Posterior vena cava (tissue), 2 donors: ENCODE measurements at places on chromosomes 5 and 9. TPM values are rescaled to one million over a fixed set of nuclear protein-coding genes. Genes with fewer than 3 reads are reported as not detected.

The ZNF366 gene
- total RNA-seq = 5.1 TPM

The CCDC192 gene
- not detected for total RNA-seq

The PNPLA7 gene
- 4.6 TPM for total RNA-seq

The ITK gene
- 2.6 TPM for total RNA-seq

The PCYOX1L gene
- 5.6 TPM for total RNA-seq

The LSM11 gene
- total RNA-seq = 8.1 TPM

The GHR gene
- total RNA-seq = 11.4 TPM

The BTNL3 gene
- not detected for total RNA-seq

The CCDC180 gene
- 3.2 TPM for total RNA-seq

The SOX30 gene
- 0.23 TPM for total RNA-seq

The FOXD4 gene
- total RNA-seq = 0.32 TPM

The INSL6 gene
- not detected for total RNA-seq

The PDLIM4 gene
- total RNA-seq = 82.5 TPM

The CMYA5 gene
- 3.5 TPM for total RNA-seq

GRCh38 chr9:6640268-6641051 is 5.1 kb downstream of the GLDC start:
- no peak for DNase-seq

- no peak for DNase-seq
Measured at GRCh38 chr9:73151653-73152542, at the start of gene ANXA1. Gene ANXA1, plus strand, starts transcription at chr9:73151865. Its CDS starts 6,671 bp downstream, at chr9:73158536.

DNA sequence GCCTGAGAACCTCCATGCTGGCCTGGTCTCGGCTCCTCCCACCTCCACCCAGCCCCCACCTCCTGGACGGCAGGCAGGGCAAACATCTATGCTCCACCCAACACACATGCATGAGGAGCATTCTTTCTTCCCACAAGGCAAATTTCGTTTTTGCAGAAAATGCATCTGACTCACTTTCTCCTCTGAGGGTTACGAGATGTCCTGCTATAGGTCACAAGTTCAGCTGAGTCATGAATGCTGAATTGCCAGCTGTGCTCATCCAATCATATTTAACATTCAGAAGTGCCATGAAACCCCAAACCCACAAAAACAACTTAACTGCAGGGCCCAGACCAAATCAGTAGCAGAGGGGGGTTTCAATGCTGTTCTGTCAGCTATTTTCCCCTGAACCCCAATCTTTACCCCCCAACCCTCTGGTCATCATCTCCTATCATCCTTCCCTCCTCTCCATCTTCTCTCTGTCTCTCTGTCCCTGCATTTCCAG is 39.0 kb upstream of the OSMR start:
- DNase-seq = no peak

DNA sequence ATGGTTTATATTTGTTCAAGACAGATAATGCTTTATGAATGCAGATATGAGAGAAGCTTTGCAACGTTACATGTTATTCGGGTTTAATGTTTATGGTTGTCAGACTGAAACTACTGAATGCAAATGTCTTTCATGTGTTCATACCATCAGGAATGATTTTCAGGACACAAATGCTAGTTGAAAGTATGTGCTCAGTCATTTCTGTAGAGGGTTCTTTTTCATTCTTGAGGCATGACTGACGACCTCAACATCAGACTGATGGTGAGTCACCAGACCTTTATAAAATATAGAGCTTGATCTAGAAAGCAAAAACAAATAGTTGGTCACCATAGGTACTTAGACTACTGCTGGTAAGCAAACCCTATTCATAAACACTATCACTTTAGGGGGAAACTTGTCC is 287.3 kb upstream of the NUDT12 start:
- DNase-seq = no peak

DNA sequence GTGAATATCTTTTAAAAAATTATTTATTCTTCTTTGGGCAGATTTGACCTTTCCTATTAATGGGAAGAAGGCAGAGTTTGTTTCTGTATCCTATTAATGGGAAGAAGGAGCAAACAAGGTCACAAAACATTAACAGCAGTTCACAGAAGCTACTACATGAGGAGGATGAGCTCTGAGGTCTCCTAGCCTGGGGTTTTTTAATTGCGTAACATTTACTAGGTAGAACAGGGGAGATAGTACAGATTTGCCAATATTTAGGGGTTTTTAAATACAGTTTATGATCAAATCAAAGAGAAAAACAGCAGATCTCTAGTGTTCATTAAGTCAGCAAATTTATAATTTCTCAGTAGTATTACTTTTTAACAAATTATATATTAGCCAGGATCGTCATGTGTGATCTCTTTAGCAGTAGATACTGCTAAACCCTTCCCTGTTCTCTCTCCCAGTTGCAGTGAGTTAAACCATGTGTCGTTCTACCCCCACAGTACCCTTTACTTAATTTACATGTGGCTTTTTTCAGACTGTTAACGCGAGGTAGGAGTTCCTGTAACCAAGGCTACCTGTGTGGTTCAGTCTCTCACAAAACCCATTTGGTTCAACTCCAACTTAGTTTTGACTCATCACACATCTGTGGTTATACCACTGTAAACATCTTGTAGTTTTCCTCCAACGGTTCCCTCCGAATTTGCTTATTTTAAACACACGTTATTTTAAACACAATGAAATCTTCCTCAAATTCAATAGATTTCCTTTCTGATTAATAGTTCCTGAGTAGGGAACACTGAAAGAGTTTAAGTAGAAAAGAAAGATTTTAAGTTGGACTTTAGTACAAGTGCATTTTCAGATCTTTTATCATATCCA is 13.3 kb downstream of the SLC25A46 start:
- DNase-seq = no peak

DNA sequence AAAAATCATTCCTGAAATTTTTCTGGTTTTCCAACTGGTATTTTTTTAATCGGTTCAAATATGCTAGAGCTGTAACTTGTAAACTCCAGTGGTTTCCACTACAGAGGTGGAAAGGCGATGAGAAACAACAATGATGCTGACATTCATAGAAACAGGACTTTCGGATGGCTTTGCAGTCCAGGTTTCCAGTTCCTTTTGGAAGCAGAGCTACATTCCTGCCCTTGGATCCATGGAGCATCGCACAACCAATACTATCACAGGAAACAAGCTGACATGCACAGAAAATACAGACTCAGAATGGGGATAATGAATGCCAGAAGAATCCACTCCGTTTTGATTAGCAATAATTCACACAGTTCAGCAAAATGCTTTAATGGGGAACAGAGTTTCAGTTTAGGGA is 140.0 kb downstream of the EPB41L4A start:
- DNase-seq = no peak

DNA sequence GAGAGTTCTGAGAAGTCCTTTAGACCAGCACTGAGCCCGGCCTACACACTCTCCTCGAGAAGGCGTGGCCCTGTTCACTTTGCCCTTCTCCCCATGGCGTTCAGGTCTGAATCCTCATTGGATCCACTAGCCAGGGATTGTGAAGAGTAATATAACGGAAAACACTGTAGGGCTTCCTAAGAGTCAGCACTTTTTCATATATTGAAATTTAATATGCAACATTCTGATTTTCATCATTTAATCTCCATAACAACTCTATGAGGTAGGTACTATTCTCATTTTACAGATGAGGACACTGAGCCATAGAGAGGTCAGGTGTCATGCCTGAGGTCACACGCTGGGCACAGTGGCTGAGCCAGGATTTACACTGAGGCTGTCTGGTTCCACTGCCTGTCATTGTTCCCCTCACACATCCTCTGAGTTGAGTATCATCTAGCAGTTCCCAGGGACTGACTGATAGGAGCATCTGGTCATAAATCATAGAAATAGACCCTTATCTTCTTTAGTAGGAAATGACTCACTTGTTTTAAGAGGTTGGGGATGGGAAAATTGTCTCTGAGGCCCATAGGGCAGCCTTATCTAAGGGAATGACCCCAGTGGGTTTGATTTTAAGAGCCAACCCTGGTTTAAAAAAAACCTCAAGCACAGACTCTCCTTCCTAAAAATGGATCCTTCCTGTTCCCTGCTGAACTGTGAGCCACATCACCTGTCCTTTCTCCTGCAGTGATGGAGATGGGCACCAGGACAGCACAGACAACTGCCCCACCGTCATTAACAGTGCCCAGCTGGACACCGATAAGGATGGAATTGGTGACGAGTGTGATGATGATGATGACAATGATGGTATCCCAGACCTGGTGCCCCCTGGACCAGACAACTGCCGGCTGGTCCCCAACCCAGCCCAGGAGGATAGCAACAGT is 41.2 kb downstream of the THBS4 start:
- DNase-seq = no peak

GRCh38 chr5:218457-219291 is 554 bp downstream of the SDHA start:
- peak; percentile 88 for DNase-seq

- DNase-seq = no peak
Measured at GRCh38 chr9:134127616-134128015, 8.3 kb upstream of the WDR5 start.

GRCh38 chr5:32170303-32171151 is 3.6 kb downstream of the GOLPH3 start:
- DNase-seq = no peak

- peak; percentile 95 for DNase-seq
Measured at GRCh38 chr5:141681695-141682641, at the start of gene ARAP3. Gene ARAP3, minus strand, starts transcription at chr5:141682230. Its CDS starts 1,744 bp downstream, at chr5:141680486.

- no peak for DNase-seq
Measured at GRCh38 chr5:110823571-110823970, 84.8 kb downstream of the SLC25A46 start.

- no peak for DNase-seq
Measured at GRCh38 chr5:80010754-80011392, 19.8 kb upstream of the MTX3 start.

DNA sequence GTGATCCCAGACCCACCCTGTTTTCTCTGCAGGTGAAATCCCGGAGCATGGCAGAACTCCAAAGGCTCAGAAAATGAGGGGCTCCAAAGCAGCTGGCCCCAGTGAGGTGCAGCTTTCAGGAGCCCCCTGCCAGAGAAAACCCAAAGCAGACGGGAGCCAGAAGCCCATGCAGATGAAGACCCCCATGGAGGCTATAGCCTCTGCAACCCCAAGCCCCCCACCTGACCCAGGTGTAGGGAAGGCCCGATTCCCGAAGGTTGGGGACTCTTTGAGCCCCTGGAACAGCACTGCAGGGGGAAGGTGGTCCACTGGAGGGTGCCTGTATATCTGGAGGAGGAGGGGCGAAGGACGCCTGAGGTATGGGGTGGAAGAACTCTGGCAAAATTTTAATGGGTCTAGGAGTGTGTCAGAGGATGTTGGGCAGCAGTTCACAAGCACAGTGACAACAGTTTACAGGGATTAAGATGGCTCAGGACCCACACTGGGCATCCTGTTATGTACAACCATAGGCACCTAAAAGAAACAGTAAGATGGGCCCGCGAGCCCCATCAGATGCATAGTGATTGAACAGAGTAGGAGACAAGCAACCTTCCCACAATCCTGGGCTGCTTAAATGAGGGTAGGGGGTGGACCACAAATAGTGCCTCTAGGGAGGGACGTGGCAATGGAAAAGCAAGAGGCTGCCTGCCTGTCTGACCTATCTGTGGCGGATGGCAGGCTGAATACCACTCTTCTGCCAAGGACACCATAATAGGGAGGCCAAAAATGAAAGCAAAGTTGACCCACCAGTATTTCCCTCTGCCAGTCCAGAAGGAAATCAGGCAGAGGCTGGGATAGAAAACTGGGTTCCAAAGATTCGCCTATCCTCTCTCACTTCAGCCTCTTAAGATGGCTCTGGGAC is 16.4 kb upstream of the ANXA6 start:
- peak; percentile 36 for DNase-seq

DNA sequence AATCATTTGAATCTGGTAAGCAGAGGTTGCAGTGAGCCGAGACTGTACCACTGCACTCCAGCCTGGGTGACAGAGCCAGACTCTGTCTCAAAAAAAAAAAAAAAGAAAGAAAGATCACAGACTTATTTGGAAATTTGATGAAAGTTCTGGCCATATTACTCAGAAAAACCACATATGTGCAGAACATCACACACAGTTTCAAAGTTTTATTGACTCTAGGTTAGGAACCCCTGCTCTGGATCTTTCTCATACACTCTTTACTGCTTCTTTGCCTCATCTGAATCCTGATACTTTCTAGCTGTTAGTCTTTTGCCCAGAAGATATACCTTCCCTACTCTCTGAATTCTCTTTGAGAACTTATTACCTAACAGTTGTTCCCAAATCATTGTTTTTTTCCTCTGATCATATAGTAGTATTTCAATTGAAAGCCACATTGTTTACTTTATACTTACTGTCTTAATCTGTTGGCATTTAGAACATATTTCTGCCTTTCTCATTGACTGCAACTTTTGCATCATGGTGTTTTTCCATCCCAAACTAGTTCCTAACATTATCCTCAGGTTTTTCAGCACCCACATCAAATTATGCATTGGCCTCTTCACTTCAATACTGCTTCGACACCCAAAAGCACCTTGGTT is 68.7 kb downstream of the LNPEP start:
- no peak for DNase-seq

- DNase-seq = no peak
Measured at GRCh38 chr9:97525451-97525850, 24.0 kb downstream of the TMOD1 start.

DNA sequence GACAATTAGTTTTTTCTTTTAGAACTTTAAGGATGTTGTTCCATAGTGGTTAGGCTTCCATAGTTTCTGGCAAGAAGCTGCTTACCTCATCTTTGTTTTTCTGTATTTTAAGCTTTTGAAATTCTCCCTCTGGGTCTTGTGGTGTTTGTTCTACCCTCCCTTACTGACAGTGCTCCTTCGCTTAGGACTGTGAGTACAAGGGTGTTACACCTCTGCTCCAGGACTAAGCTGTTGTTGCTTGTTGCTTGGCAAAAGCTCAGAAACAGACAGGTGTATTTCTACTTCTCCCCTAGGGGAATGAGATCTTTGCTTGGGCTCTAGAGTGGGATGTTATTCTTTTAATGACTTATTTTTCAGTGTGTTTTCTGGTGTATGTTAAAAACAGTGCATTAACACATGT is 225.2 kb downstream of the WDR70 start:
- no peak for DNase-seq

- no peak for DNase-seq
Measured at GRCh38 chr5:91225848-91226686, 157.1 kb downstream of the ARRDC3 start.

DNA sequence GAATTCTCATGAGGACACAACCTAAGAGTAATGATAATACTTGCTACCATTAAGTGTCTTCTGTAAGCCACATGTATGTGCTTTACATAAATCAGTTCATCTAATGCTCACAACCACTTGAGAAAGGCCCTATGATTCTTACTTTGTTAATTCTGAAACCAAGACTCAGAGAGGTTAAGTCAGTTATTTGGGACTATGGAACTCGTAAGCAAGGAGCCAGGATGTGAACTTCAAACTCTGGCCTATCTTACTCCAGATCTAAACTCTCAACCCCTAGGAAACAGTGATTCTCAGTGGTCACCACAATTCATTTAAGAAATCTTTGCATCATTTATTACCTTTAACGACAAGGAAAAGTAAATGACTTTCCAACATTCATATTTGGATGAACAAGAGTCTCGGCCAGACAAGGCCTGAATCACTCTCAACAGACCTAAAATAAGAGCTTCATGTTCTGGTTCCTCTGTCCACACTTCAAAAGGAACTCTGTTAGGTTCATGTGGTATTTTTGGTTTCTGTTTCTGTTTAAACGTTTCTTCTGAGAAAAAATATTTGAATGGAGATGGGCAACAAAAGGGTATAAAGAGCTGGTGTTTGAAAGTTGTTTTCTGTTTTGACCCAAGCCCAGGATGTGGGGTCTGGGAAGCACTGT is 104.8 kb downstream of the LPAR1 start:
- DNase-seq = no peak

- no peak for DNase-seq
Measured at GRCh38 chr9:13575558-13575957, 296.1 kb upstream of the MPDZ start.

GRCh38 chr9:126636983-126637798 is 23.5 kb downstream of the LMX1B start:
- no peak for DNase-seq
